ENCODE measurements at places on chromosomes 11 and 22.

DNA sequence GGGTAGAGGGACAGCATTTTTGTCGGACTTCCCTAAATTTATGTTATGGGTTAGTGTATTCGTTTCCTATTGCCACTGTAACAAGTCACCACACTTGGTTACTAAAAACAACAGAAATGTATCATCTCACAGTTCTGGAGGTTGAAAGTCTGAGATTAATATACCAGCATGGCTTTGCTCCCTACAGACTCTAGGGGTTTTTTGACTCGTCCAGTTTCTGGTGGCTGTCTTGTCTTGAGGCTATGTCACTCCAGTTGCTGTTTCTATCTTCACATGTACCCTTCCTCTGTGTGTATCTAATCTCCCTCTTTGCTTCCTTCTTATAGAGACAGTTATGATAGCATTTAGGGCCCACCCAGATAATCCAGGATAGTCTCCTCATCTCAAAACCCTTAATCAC lies 9.1 kb upstream of the CCDC179 start:
- no peak for DNase-seq

DNA sequence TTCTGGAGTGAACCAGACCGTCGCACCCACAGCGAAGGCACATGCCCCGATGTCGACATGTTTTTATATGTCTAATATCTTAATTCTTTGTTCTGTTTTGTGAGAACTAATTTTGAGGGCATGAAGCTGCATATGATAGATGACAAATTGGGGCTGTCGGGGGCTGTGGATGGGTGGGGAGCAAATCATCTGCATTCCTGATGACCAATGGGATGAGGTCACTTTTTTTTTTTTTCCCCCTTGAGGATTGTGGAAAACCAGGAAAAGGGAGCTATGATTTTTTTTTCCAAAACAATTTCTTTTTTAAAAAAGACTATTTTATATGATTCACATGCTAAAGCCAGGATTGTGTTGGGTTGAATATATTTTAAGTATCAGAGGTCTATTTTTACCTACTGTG lies 49.2 kb upstream of the OR4B1 start:
- DNase-seq: no peak

GRCh38 chr11:127588431-127588830 lies 587.9 kb upstream of the KIRREL3 start:
- DNase-seq: no peak

GRCh38 chr11:10295064-10295901 lies 1.3 kb upstream of the SBF2 start:
- DNase-seq: no peak

- no peak for DNase-seq
Measured at GRCh38 chr11:64643256-64643881, 52.3 kb downstream of the SLC22A12 start.

DNA sequence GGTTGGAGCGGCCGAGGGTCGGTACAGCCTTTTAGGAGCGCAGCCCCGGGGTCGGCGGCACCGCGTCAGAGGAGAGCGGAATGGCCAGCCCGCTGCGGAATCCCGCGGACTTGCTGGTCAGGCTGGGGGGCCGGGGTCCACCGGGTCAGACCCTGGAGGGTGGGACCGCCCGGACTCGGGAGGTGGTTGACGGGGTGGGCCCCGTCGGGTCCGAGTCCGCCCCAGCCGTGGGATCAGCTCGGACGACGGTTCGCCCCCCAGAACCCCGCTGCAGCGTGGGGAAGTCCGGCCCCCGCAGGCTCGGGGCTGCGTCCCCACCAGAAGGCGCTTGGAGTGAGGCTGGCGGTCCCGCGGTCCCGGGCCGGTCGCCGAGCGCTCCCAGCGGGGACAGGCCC lies 301 bp upstream of the ADM2 start:
- DNase-seq: no peak

DNA sequence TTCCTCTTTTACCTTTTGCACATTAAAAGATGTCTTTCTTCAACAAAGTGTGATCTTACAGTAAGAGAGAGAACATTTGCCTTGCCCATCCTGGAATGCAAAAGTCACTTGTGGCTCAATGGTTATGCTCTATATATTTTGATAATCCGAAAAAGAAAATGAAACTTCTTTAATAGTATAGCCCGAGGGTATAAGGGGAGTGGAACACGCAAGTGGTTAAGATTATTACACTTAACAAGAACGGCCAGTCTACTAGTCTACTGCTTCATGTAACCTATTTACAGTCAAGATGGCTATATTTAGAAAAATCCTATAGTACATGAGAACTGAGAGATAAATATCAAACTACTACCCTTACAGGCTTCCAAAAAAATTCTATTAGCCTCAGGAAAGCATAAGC lies 86.1 kb downstream of the CADM1 start:
- no peak for DNase-seq

- no peak for DNase-seq
Measured at GRCh38 chr11:34037016-34037415, 14.5 kb upstream of the CAPRIN1 start.

GRCh38 chr11:128575961-128576350 lies 11.4 kb downstream of the ETS1 start:
- no peak for DNase-seq

DNA sequence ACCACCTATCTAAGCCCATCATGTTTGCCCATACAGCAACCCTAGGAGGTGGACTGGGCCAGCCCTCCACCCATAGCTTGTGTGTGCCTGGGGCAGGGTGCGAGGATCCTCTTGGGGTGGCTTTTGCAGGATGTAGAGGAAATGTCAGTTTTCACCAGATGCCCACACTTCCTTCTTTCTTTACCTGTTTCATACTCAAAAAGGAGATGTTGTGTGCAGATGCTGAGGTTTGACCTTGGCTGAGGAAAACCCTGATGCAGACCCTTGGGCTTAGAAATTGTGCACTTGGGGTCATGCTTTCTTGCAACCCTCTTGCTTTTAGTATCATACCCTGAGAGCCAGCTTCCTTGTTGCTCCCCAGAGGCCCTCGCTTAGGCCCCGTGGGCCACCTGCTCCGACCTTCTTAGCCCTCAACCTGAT lies 2.2 kb downstream of the HTR3A start:
- no peak for DNase-seq

GRCh38 chr11:66365166-66365565 lies 6.4 kb downstream of the SLC29A2 start:
- DNase-seq: no peak

- peak; percentile 50 for DNase-seq
Measured at GRCh38 chr22:44180706-44181032, at the start of gene PARVG. Gene PARVG (plus strand): TSS chr22:44180925. CDS start chr22:44183330, 2,405 bp downstream.

GRCh38 chr11:16611401-16611921 lies 127.0 kb upstream of the C11orf58 start:
- no peak for DNase-seq

- no peak for DNase-seq
Measured at GRCh38 chr11:23976841-23977271, 520.0 kb upstream of the LUZP2 start.

GRCh38 chr11:59730896-59731565 lies 17.4 kb upstream of the OR10V1 start:
- DNase-seq: no peak

GRCh38 chr11:11532574-11532973 lies 89.2 kb downstream of the GALNT18 start:
- DNase-seq: no peak

- no peak for DNase-seq
Measured at GRCh38 chr11:94521684-94522083, 9.4 kb downstream of the C11orf97 start.

- DNase-seq: peak; percentile 25
Measured at GRCh38 chr11:72589802-72590761, 84.1 kb downstream of the PDE2A start.

DNA sequence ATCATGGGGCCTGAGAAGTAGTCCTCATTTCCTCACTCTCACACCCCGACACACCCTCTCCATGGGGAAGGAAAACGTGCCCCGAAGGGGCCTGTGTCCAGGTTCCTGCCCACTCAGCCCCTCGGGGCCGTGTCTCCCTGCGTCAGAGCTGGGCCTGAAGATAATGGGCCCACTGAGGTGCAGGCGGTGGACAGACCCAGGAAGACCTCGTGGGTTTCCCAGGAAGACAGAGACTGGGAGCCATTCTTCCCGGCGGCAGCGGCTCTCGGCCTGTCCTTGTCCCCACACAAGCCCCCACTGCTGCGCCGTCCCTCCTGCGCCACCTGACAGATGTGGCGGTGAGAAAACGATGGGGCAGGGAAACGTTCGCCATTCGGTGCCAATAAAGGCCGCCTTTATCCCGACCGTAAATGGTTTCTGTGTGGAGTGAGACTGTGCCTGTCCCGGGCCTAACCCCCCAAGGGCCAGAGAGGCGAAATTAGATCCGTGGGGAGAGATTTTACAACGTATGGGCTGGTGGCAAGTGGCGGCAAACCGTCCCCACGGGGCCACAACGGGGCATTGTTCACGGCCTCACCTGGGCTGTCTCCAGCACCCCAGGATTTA lies 89.0 kb downstream of the CDKN1C start:
- peak; percentile 1 for DNase-seq

DNA sequence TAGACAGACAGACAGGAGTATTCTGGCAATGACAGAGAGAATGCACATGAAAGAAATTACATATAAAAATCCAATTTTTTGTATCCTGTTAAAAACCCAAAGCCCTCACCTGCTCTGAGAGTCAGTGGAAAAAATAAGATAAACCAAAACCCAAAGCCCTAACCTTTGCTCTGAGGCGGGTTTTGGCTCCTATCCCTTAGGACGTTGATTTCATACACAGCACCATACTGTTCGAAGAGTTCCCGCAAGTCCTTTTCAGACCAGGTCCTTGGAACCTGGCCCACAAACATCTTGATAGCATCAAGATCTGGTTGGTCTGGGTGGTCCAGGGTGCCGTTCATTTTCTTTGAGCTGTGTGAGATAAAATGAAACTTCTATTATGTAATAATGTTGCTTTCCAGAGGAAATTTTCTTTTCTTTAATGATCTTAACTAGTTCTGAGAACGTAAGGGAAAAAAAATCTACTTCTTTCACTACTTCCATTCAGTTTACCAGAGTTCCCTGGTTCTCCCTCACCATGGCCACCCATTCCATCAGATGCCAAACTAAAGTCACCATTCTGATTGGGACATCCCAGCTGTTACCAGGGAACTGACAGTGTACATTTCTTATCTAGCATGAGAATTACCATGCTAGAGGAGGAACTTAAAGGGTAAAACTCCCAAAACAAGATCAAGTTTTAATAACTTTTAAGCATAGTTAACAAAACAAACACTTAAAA lies 39.9 kb upstream of the RAPSN start:
- no peak for DNase-seq

- no peak for DNase-seq
Measured at GRCh38 chr11:94924171-94924572, 49.2 kb downstream of the CWC15 start.

- no peak for DNase-seq
Measured at GRCh38 chr11:90630176-90630575, 407.3 kb upstream of the CHORDC1 start.
